ENCODE measurements at places on chromosomes 2 and 18.

- no peak for DNase-seq
Observed at GRCh38 chr18:59616501-59616900, 80.7 kb downstream of the CCBE1 start.

GRCh38 chr2:186460465-186460864 is 25.6 kb upstream of the ZC3H15 start:
- DNase-seq, result no peak

DNA sequence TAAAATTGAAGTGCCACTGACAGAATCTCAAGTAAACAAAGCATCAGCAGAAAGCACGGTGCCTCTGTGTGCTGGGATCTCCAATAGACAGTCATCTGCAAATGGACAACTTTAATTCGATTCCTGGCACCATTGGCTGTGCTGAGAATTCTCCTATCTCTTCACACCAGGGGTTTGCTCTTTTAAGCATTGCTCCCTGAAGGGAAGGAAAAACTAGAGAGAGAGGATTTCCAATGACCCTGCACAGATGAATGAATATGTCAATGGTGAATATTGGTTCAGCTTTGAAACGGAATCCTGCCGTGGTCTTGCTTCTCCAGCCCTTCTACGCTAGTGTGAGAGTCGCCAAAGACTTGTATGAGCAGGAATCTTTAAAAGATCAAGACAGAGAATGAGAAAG is 97.9 kb downstream of the FIGN start:
- DNase-seq, result no peak

GRCh38 chr2:221254299-221254698 is 317.8 kb downstream of the EPHA4 start:
- no peak for DNase-seq

GRCh38 chr2:201931951-201932350 is 101.7 kb upstream of the FZD7 start:
- DNase-seq, result no peak

DNA sequence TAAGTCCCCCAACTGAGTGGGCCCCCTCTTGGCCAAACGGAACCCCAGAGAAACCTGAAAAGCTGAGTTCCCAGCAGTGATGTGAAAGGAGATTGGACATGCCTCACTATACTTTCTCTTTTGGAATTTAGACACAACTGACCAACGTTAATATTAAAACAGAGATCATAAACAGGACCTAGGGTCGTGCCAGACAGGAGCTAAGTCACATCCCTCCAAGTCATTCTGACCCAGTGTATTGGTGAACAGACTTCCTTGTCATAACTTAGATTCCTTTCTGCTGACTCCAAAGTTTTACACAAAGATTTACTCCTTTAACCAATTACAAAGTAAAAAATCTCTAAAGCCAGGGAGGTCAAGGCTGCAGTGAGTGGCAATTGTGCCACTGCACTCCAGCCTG is 46.9 kb downstream of the UXS1 start:
- no peak for DNase-seq

DNA sequence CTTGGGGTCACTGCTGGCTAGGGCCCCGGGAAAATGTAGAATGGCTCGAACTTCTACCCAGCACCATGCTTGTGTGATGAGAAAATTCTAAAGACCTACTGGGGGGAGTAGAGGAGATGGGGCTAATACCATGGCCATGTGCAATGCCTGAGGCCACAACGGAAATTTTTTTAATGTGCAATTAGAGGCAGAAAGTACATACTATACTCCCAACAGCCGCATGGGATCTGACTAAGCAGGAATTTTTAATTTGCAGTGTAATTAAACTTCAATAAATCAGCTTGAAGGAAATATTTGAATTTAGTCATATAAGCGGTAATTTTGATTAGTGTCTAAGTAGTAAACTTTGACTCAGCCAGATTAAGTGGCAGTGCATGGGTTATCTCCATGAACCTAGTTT is 53.2 kb upstream of the CNGA3 start:
- peak; percentile 29 for DNase-seq

DNA sequence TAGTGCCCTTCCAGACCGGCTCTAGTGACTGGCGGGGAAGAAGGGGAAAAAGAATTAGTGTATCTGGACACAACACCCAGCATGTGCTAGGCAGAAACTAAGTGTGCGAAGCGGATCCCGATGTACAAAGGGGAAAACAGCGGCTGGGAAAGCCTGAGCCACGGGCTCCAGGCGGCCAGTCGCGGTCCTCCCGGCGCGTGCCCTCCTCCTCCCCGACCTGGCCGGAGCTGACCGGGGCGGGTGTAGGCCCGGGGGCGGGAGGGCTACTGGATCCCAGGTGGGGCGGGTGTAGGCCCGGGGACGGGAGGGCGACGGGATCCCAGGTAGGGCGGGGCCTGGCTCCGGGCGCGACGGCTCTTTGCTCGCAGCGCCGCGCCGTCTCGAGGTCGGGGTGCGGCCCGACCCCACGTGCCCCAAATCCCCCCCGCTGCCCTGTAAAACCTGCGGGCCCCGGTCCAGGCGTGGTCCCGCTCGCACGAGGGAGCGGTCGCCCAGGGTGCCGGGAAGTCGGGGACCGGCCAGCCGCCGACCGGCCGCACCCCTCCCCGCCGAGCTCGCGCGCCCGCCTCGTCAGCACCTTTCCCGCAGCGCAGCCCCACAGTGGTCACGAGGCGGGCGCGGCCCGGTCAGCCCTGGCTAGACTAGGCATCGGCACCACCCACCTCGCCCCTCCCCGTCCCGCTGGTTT is 48.8 kb downstream of the C2orf42 start:
- peak; percentile 67 for DNase-seq

DNA sequence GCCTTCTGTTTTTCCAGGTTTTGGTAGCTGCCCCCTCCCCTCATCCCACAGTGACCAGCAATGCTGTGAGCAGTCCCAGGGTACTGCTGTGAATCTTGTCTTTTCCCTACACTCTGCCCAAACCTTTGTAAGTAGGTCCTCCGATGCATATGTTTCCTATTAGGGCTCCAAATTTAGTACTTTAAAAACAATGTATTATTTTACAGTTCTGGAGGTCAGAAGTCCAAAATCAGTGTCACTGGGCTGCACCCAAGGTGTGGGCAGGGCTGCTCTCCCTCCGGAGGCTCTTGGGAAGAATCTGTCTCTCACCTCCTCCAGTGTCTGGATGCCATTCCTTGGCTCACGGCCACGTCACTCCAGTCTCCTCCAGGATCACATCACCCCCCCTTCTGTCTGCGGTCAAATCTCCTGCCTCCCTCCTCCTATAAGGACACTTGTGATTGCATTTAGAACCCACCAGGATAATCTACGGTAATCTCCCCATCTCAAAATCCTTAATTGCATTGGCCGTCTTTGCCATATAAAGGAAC is 208.5 kb downstream of the SH3BP4 start:
- no peak for DNase-seq

DNA sequence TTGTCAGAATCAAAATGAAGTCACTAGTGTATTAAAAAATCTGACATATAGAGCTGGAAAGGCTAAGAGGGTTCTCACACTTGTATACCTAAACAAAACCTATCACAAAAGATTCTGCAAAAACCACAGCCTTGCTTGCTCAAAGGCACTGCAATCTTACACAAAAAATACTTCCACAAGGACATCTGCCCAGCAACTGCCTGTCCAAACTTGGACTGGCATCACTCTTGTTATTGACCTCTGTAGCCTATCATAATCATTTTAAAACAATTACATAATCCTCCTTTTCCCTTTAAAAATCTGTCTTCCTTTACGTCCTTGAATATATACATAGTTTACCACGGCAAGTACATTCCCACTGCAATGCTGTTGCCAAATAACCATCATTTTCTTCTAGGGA is 19.9 kb downstream of the CHMP3 start:
- DNase-seq, result no peak
